ENCODE measurements at places on chromosomes 4 and X. TPM values are rescaled to one million over a fixed set of nuclear protein-coding genes. Genes with fewer than 3 reads are reported as not detected.
A peak's percentile ranks its signal among the peaks of the same experiment; 100 is the strongest.

POU3F4 gene
- total RNA-seq, result not detected

TTC29 gene
- total RNA-seq, result not detected

DNA sequence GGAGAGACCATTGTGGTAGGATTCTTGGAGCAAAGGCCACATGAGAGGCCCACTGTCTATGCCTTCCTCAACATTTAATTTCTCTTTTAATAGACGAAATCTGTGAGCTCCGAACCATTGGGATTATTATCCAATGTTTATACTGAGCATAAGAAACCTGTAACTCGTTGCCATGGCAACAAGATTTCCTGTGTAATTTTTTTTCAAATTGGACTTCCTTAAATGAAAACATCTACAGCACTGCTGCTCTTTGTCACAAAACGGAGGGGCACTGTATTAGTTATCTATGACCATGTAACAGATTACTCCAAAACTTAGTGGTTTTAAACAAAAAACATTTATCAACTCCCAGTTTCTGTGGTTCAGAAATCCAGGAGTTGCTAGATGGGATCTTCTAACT is 38.7 kb downstream of the PPP1R2C start:
- no peak overlapping the region for H3K27ac ChIP-seq
- H3K4me1 ChIP-seq, result no peaks in the 10 kb centered on the region
- H3K36me3 ChIP-seq, result no peaks in the 10 kb centered on the region

GRCh38 chr4:145107126-145107525 is 9.0 kb downstream of the ABCE1 start:
- H3K27ac ChIP-seq, result no peak overlapping the region
- H3K4me3 ChIP-seq, result no peak overlapping the region
- no peaks in the 10 kb centered on the region for H3K27me3 ChIP-seq

GRCh38 chr4:169309326-169309967 is 38.7 kb upstream of the SH3RF1 start:
- no peaks in the 10 kb centered on the region for H3K27me3 ChIP-seq
- DNase-seq, result no peak
- H3K4me1 ChIP-seq, result peaks cover under 1% of the 10 kb centered on the region

GRCh38 chr4:169582203-169582602 is 30.2 kb downstream of the NEK1 start:
- no peaks in the 10 kb centered on the region for H3K27me3 ChIP-seq
- H3K4me1 ChIP-seq, result no peaks in the 10 kb centered on the region
- no peak for DNase-seq
- no peak overlapping the region for H3K4me3 ChIP-seq
- no peak overlapping the region for H3K27ac ChIP-seq
- H3K36me3 ChIP-seq, result peaks cover 40% of the 10 kb centered on the region

DNA sequence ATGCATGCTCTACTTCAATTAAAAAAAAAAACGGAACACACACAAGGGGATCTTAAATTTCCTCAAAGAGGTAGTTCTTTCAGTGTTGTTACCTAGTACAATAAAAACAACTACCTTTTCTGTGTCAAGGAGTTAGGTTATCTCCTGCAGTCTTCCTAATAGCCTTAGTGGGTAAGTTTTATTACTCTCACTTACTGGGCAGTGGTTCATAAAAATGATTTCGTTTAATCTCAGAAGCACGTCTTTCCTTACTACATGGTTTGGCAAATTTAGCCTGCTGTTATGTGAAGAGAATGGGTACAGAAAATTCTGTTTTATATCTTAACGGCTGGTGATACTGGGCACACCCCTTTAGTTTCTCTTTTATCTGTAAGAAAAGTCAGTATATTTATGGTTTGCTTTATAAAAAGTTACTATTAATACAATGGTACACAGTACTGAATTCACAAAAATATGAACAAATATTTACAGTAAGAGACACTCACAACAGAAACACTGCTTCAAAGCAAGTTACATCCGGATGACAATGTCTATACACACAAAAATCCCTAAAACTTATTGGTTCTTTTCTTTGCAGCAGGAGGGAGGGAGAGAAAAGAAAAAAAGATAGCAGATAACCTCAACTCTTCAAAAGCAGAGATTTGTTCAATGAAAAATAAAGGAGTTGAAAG is 8.8 kb downstream of the ADH5 start:
- no peaks in the 10 kb centered on the region for H3K4me1 ChIP-seq
- H3K27ac ChIP-seq, result no peak overlapping the region
- peaks cover 100% of the 10 kb centered on the region for H3K36me3 ChIP-seq
- DNase-seq, result no peak

GRCh38 chrX:45623266-45623665 is 422.6 kb upstream of the DIPK2B start:
- no peaks in the 10 kb centered on the region for H3K27me3 ChIP-seq
- no peak overlapping the region for H3K4me3 ChIP-seq
- no peaks in the 10 kb centered on the region for H3K4me1 ChIP-seq
- no peak for DNase-seq
- H3K36me3 ChIP-seq, result no peaks in the 10 kb centered on the region

DNA sequence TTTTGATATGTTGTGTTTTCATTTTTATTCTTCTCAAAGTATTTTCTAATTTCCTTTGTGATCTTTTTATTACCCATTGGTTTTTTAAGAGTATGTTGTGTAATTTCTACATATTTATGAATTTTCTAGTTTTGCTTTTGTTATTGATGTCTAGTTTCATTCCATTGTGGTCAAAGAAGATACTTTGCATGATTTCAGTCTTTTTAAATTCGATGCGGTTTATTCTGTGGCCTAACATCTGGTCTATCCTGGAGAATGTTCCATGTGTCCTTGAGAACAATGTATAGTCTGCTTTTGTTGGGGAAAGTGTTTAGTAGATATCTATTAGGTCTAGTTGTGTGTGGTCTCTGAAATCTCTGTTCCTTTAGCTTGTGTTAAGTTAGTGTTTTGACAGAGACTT is 46.2 kb downstream of the PPEF1 start:
- no peak overlapping the region for H3K27ac ChIP-seq
- no peaks in the 10 kb centered on the region for H3K4me1 ChIP-seq
- H3K4me3 ChIP-seq, result no peak overlapping the region
- no peaks in the 10 kb centered on the region for H3K36me3 ChIP-seq

- DNase-seq, result no peak
- H3K27me3 ChIP-seq, result no peaks in the 10 kb centered on the region
- no peak overlapping the region for H3K4me3 ChIP-seq
- no peak overlapping the region for H3K27ac ChIP-seq
- peaks cover 3% of the 10 kb centered on the region for H3K4me1 ChIP-seq
Measured at GRCh38 chr4:53866055-53866454, 198.3 kb downstream of the CHIC2 start.

- no peak for DNase-seq
- H3K27ac ChIP-seq, result peak overlapping the region; percentile 17
- H3K4me1 ChIP-seq, result peaks cover 10% of the 10 kb centered on the region
- H3K36me3 ChIP-seq, result no peaks in the 10 kb centered on the region
- H3K27me3 ChIP-seq, result no peaks in the 10 kb centered on the region
- no peak overlapping the region for H3K4me3 ChIP-seq
Measured at GRCh38 chrX:150504397-150505182, 63.8 kb upstream of the MTM1 start.

- no peaks in the 10 kb centered on the region for H3K4me1 ChIP-seq
- H3K4me3 ChIP-seq, result no peak overlapping the region
- no peaks in the 10 kb centered on the region for H3K36me3 ChIP-seq
- no peak for DNase-seq
- no peaks in the 10 kb centered on the region for H3K27me3 ChIP-seq
Measured at GRCh38 chrX:127404161-127404560, 584.6 kb downstream of the PRR32 start.

- H3K36me3 ChIP-seq, result no peaks in the 10 kb centered on the region
- no peak for DNase-seq
- H3K4me3 ChIP-seq, result no peak overlapping the region
- H3K4me1 ChIP-seq, result no peaks in the 10 kb centered on the region
- H3K27me3 ChIP-seq, result no peaks in the 10 kb centered on the region
- no peak overlapping the region for H3K27ac ChIP-seq
Measured at GRCh38 chrX:70554523-70554922, 109.9 kb downstream of the DLG3 start.

GRCh38 chrX:118211891-118212816 is 95.5 kb upstream of the KLHL13 start:
- H3K27me3 ChIP-seq, result no peaks in the 10 kb centered on the region
- no peak for DNase-seq
- H3K27ac ChIP-seq, result no peak overlapping the region
- no peaks in the 10 kb centered on the region for H3K4me1 ChIP-seq
- H3K4me3 ChIP-seq, result no peak overlapping the region

DNA sequence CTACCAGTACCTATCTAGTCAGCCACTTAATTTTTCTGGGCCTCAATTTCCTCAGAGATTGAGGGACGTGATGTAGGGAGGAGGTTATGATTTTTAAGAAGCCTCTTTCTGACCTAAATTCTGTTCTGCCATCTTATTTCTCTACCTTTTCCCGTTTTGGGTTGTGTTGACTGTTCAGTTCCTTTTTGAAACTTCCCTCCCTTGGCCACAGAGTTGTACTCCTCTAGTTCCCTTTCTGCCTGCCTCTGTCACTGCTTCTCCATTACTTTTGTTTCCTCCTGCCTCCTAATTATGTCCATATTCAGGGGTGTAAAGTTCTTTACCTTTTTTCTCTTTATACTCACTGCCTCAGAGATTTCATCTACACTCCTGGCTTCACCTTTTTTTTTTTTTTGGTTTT is 25.4 kb downstream of the CLCN5 start:
- H3K4me1 ChIP-seq, result no peaks in the 10 kb centered on the region
- H3K27me3 ChIP-seq, result no peaks in the 10 kb centered on the region
- no peak overlapping the region for H3K4me3 ChIP-seq
- no peaks in the 10 kb centered on the region for H3K36me3 ChIP-seq
- no peak for DNase-seq
- no peak overlapping the region for H3K27ac ChIP-seq

GRCh38 chr4:151031831-151032605 is 16.9 kb upstream of the LRBA start:
- no peaks in the 10 kb centered on the region for H3K27me3 ChIP-seq
- DNase-seq, result no peak
- H3K27ac ChIP-seq, result no peak overlapping the region
- no peaks in the 10 kb centered on the region for H3K36me3 ChIP-seq

DNA sequence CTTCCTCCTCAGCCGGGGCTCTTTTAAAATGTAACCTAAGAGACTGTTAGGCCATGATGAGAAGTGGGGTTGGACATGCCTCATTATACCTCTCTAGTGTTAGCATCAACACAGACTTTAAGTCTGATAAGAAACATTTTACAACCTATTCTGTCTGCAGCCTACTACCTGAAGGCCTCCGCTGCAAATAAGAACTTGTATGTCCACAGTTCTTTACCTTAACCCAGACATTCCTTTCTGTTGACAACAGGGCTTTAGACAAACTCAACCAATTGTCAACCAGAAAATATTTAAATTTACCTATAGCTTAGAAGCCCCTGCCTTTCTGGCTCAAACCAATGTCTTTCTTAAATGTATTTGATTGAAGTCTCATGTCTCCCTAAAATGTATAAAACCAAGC is 1418.6 kb downstream of the STIM2 start:
- H3K27me3 ChIP-seq, result no peaks in the 10 kb centered on the region
- H3K36me3 ChIP-seq, result no peaks in the 10 kb centered on the region
- H3K27ac ChIP-seq, result no peak overlapping the region
- DNase-seq, result no peak

DNA sequence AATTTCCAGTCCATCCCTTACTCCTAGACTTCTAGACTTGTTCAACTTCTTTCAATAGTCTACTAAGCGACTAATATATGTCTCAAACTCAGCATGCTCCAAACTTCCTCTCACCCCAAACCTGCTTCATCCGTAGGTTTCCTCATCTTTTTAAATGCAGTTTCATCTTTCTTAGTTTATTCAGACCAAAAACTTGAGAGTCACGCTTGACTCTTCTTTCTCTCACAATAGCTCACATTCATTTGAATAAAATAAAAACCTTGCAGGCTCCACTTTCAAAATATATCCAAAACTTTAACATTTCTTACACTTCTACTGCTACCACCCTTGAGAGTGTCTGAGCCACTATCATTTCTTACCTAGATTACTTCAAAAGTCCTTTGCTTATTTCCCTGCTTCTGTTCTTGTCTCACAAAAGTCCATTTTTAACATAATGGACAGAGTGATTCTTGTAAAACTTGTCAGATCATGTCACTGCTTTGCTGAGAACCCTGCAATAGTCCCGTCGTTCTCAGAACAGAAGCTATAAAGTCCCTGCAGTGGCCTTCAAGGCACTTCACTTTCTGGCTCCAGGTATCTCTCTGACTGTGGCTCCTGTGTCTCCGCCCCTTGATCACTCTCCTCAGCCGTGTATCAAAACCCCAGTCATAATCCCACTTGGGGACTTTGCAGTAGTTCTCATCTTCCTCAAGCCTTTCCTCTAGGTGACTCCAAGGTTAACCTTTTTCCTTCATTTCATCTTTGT is 167.6 kb downstream of the ARHGAP24 start:
- H3K27ac ChIP-seq, result no peak overlapping the region
- no peak for DNase-seq
- H3K4me1 ChIP-seq, result no peaks in the 10 kb centered on the region
- no peaks in the 10 kb centered on the region for H3K27me3 ChIP-seq
- no peaks in the 10 kb centered on the region for H3K36me3 ChIP-seq

DNA sequence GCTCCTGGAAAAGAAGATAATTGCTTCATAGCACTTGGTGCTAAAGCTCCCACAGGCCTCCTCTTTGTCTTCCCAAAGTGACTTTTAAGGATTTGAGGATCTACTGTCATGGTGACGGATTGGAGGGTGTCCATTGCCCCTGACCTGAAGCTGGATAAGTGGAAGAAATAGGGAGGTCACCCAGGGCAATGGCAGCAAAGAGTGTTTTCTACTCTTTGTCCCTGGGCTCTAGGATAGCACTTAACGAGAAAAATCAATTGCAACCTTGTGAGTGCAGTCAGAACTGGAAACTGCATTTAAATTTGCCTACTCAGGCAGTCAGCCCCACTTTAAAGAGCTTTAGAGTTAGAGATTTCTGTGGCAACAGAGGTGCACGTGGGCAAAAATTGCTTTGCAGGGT is 43.7 kb upstream of the XK start:
- H3K4me1 ChIP-seq, result no peaks in the 10 kb centered on the region
- H3K27me3 ChIP-seq, result no peaks in the 10 kb centered on the region
- H3K27ac ChIP-seq, result no peak overlapping the region
- no peak overlapping the region for H3K4me3 ChIP-seq
- DNase-seq, result no peak

DNA sequence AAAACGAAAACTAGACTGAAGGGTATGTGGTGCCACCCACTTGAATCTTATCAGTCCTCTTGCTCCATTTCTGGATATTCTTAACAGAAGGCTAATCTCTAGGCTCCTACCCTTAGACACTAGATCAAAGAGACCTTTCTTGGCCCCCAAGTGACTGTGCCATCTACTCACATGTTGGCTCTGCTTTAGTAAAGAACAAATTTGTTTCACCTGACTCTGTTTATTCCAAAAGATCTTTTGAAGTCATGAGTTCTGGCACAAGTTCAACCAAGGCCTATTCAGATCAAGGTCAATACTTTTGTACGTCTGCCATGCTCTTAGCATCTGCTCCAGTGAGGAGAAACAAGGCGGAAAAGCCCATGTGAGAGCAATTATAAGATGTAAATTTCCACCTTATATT is 37.3 kb downstream of the MAGEB17 start:
- no peaks in the 10 kb centered on the region for H3K27me3 ChIP-seq
- H3K27ac ChIP-seq, result no peak overlapping the region
- no peak for DNase-seq
- H3K4me1 ChIP-seq, result no peaks in the 10 kb centered on the region
- H3K36me3 ChIP-seq, result no peaks in the 10 kb centered on the region
